ENCODE measurements at places on chromosomes 6 and 20.

DNA sequence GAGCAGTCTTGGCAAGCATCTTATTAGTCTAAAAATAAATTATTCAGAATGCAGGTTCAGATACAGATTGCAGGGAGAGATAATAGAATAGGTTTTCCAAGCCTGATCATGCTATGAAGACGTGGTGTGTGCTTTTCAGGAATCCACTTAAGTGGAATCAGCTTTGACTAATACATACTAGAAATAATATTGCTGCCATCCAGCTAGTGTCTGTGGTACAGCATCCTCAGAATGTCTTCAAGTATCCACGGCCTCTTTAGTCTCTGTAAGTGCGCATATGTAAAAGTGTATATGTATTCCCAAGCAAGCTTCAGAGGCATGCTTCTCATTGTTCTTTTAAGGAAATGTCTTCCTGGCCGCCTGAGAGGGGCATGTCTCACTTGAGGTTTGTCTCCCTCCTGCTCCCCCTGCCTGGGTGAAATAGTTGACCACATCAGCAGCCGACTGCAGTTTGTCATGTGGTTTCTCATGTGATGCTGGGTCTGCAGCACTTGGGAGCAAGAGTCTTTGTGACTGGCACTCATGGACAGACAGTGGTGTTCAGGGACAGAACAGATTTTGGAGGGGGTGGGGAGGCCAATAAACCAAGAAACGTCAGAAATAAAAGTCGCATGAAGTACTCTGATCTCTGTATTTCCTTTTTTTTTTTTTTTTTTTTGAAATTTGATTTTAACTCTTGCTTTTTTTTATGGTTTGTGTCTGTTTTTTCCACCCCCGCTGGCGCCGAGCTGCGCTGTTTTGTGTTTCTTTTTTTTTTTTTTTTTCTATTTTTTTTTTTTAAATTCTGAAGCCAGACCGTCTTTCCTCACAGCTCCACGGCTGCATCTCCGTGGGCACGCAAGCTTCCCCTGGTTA is 150.8 kb downstream of the PRL start:
- DNase-seq: no peak

DNA sequence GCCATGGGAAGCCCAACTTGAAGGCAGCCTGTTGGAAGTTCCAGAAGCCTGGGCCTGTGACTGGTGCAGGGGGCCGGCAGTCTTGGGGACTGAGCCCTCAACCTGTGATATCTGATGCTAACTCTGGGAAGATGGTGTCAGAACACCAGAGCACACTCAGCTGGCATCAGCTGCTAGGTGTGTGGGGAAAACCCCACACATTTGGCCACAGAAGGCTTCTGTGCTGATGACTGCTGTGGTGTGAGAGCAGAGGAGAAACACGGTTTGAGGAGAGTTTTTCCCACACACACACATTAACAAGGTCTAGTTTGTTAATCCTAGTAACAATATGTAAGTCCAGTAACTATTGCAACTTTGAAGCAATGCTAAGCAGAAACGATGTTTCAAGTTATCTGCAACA is 78.0 kb downstream of the PSMB1 start:
- no peak for DNase-seq

GRCh38 chr20:43514648-43514999 is 7.1 kb downstream of the L3MBTL1 start:
- no peak for DNase-seq

DNA sequence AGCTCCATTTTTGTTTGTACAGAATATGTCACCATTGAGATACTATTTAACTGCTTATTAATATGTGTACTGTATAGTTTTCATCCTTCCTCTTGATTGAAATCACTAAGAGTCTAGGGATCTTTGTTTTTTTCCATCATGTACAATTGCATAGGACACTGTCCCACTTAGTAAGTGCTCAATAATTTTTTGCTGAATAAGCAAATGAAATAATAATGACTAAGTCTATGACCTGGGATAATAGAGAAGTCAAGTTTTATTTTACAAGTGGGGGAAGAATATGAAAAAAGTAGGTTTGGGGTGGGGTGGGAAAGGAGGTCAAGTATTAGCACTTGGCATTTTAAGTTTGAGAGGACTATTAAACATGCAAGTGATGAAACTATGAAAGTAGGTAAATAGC is 4.5 kb upstream of the EYS start:
- DNase-seq: no peak
